Hematopoietic multipotent progenitor cell treated with erythropoietin and hydrocortisone succinate and interleukin-3 and kit ligand, for 4 days (in vitro differentiated cells): ENCODE measurements at places on chromosomes 7 and 10.

- peak; percentile 45 for DNase-seq
Observed at GRCh38 chr10:101287997-101288635, 58.9 kb upstream of the LBX1 start.

DNA sequence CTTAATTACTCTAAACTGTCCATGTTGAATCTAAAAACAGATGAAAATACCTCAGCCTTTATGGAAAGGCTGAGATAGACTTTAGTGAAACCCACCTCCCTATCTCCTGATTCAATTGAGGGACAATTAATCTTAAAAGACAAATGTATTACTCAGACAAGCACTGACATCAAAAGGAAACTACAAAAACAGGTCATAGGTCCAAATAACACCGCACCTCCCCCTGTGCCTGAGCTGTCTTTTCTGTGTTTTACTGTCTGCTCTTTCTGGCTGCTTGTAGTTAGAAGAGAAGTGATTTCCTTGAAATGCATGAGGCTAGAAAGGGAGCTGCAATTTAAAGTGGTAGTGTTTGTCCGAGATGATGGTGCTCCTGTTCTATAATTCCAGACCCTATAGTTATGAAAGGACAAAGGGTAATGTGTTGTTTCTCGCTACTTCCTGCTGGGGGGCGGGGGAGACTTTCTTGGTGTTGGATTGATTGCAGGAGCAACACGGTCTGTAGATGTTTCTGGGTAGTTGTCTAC is 16.0 kb downstream of the AKR1C8 start:
- DNase-seq = no peak

GRCh38 chr10:129322933-129323820 is 143.9 kb upstream of the MGMT start:
- no peak for DNase-seq

- no peak for DNase-seq
Observed at GRCh38 chr7:4015996-4016395, 666.1 kb upstream of the FOXK1 start.

- no peak for DNase-seq
Observed at GRCh38 chr7:43148161-43148731, 35.8 kb downstream of the HECW1 start.

GRCh38 chr10:69065406-69066361 is 22.2 kb upstream of the SRGN start:
- DNase-seq = peak; percentile 52

DNA sequence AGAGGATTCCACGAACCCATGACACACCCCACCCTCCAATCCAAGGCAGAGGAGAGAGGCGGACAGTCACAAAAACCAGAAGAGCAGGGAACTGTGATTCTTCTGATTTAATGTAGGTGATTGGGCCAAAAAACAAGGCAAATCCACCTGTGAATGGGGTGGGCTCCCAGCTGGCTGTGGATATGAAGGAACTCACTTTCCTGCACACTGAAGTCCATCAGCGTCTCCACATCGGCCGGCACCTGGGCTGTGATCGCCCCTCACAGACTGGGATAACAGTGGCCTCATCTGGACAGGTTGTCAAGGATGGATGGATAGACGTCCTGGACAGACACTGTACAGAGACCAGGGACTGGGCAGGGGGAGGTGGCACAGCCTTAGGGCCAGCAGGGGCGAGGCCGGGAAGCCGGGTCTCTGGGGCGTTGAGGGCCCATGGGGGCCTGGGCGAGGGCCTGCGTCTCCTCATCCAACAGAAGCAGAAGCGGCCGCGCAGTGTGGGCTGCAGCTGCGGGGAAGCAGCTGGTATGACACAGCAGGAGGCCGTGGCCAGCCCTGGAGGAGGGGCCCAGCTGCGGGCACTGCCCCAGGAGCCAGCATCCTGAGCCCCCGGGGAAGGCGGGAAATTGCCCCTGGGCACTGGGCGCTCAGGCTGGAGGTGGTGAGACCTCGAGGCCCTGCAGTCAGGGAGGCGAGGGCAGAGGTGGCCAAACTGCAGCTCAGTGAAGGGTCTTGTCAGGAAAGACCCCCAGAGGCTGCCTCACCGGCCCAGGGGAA is 54.2 kb downstream of the DIP2C start:
- DNase-seq = no peak
